Kidney tubule cell (primary cell): ENCODE measurements at places on chromosomes 11 and 22.

- no peak for DNase-seq
Measured at GRCh38 chr22:38201371-38201710, 453 bp upstream of the MAFF start.

DNA sequence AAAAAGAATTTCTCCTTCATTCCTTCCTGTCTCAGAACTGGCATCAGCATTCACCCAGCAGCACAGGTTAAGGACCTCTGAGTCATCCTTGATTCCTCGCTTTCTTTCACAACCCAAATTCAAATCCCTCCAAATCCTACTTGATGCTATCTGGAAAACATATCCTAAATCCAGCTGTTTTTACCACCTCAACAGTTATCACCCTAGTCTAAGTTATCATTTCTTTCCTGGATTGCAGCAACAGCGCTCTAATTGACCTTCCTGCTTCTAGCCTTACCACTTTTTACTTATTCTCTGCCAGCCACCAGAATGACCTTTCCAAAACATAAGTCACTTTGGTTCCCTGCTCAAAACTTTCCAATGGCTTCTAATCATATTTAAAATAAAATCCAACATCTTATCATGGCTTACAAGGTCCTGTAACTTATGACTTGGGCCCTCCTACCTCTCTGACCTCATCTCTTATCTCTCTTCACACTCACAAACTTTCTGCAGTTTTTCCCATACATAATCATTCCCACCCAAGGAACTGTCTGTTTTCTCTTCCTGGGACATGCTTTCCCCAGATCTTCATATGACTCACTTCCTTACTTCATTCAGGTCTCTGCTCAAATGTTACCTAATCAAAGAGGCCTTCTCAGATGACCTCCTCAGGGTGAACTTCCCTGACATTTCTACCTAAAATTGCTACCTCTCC lies 119.4 kb downstream of the TTC28 start:
- peak; percentile 59 for DNase-seq

- DNase-seq, result no peak
Measured at GRCh38 chr22:28670161-28670560, 9.5 kb downstream of the TTC28 start.

- peak; percentile 80 for DNase-seq
Measured at GRCh38 chr11:72562431-72562830, 111.8 kb downstream of the PDE2A start.

DNA sequence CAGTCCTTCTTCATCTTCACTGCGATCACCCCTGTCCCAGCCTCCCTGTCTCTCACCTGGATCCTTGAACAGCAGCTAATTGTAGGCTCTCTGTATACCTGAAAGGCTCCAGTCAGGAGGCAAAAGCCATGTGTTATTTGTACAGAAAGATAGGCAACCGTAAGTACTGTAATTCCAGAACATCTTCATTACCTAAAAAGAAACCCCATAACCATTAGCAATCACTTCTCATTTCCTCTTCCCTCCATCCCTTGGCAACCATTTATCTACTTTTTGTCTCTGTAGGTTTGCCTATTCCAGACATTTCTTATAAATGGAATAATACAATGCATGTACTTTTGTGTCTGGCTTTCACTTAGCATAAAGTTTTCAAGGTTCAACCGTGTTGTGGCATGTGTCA lies 17.8 kb downstream of the NAGA start:
- DNase-seq, result no peak

DNA sequence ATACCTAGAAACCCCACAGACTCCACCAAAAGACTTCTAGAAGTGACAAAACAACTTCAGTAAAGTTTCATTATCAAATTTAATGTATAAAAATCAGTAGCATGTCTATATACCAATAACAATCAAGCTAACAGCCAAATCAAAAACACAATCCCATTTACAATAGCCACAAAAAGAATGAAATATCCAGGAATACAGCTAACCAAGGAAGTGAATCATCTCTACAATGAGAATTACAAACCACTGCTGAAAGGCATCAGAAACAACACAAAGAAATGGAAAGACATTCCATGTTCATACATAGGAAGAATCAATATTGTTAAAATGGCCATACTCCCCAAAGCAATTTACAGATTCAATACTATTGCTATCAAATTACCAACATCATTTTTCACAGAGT lies 46.0 kb downstream of the PRCP start:
- no peak for DNase-seq

- peak; percentile 49 for DNase-seq
Measured at GRCh38 chr11:64809781-64810241, 540 bp downstream of the MEN1 start.

DNA sequence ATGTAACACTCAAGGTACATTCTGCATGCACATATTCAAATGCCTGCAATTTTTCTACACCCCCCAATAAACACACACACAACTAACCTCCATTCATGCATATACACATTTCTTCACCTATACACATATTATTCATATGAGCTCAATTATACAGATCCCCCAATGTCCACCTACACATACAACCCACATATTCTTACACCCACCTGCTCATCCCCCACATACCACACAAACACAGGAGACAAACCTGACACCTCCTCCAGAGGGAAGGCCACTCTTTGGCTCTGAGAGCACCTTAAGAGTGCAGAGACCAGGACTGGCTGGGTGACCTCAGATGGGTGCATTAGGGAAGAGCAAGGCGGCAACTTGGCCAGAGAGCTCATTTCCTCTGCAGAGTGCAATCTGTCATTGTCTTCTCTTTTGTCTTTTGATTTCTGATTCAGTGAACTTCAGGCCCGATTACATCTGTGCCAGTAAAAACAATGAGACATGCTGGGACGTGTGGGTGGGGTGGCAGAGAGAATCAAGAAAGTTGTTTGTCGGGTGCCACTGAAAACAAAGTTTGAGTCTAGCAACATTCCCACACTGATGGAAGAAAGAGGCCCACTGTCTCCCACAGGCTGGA lies 208.4 kb downstream of the NXPE2 start:
- DNase-seq, result no peak

DNA sequence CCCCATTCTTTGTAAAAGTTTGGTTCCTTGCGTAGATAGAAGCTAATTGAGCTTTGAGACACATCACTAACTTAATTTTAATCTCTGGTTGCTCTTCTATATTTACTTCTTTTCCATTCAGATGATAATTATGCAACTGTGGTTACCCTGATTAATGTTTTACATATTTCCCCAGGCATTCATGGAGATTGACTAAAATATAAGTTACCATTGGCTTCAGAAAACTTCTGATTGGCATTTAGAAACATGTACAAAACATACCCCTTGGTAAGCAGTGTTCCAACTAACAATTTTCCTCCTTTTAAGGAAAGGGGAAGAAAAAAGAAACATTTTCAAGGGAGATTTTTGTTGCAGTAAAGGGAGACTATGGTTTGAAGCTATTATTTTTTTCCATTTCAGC lies 43.9 kb downstream of the FAT3 start:
- peak; percentile 55 for DNase-seq

DNA sequence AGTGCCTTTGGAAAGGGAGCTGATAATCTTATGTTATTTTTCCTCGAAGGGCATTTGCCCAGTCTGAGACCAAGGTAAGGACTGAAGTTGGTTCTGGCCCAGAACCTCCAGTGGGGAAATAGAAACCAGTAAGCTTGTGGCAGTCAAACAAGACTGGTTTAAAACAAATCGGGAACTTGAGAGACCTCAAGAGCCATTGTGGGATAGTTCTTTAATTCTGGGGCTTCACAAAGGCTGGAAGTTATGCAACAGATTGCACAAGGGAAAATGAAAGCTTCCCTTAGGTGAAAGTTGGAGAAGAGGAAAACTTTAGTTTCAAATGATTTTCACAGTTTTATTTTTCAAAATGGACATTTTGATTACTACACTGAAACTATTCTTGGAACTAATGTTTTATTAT lies 33.5 kb upstream of the RAB38 start:
- DNase-seq, result no peak

DNA sequence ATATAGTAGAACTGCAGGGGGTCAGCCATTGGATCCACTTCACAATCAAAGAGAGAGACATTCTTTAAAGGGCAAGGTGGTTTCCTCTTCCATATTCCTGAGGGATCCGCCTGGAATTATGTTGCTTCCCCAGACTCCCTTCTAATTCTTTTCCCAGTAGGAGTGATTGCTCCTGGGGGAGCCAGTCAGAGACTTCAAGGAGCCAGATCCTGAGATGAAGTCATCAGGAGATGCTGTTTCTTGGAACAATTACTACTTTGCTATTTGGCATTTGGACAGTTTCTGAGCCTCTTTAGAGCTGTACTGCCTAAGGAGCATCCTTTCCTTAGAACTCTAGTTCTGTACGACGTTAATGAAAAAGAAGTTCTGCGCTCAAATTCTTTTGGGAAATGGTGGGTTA lies 1.9 kb upstream of the OR9Q2 start:
- no peak for DNase-seq

DNA sequence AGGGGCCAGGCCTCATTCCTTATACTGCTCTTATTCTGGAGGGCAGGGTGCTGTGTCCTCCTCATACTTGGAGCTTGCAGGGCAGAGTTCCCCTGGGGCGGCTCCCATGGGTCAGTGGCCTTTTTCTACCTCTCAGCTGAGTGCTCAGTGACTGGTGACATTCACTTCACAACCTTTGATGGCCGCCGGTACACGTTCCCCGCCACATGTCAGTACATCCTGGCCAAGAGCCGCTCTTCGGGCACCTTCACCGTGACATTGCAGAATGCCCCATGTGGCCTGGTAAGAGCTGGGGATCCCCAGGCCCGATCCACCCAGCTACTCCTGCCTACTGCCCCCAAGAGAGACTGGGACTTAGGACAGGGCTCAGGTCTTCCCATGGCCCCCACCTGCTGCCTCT lies 14.5 kb downstream of the OTOG start:
- no peak for DNase-seq

DNA sequence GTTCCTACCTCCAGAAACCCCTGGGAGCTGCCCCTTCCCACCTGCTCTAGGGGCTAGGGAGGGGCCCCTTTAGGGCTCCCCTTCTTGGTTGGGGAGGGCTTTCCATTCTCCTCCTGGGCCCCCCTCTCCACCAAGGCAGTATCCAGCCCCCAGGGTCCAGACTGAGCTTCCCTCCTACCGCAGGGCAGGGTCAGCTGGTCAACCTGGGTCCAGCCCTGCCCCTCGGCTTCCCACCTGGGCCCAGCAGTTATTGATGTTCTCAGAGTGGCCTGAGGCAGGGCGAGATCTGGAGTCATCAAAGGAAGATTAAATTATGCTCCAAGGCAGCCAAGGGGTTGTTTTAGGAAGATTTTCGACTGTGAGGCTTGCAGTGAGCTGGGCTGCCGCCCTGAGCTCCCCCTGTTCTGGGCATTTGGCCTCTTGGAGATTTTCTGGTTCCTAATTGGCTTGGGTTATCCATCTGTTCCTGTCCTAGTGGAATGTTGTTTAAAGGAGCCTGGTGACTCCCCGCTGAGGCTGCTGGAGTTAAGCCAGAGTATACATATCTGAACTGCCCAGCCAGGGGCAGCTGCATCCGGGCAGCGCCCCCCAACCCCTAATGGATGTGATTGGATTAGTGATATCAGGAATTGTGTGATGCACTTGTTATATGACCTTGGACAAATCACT lies 1.8 kb upstream of the SLC22A8 start:
- no peak for DNase-seq

DNA sequence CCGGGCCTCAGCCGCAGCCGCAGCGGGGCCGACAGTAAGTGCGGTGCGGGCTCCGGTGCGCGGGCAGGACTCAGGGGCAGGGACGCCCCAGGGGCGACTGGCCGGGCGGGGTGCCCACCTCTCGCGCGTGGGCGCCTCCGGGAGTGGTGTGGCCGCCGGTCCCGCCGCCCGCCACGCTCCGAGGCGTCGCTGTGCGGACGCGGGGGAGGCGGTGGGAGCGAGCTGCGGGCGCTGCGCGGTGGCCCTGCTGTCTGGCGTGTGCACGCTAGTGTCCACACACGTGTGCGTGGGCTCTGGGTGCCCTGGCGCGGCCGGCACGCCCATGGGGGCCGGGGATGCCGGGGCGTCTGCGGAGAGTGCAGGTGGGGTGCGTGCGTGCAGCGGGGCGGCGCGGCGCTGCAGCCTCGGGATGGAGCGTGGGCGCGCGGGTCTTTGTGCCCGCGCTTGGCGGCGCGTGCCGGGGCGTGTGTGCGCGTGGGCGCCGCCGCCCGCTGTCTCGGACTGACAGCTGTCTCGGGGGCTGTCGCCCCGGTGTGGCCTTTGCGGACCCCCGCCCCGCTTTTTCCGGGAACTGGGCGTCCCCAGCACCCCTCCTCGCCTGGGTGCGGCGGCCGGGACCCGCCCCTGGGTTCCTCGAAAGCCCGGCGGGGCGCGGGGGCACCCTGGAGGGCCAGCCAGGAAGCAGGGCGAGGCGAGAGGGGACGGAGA lies 804 bp downstream of the KCNK4 start:
- no peak for DNase-seq

DNA sequence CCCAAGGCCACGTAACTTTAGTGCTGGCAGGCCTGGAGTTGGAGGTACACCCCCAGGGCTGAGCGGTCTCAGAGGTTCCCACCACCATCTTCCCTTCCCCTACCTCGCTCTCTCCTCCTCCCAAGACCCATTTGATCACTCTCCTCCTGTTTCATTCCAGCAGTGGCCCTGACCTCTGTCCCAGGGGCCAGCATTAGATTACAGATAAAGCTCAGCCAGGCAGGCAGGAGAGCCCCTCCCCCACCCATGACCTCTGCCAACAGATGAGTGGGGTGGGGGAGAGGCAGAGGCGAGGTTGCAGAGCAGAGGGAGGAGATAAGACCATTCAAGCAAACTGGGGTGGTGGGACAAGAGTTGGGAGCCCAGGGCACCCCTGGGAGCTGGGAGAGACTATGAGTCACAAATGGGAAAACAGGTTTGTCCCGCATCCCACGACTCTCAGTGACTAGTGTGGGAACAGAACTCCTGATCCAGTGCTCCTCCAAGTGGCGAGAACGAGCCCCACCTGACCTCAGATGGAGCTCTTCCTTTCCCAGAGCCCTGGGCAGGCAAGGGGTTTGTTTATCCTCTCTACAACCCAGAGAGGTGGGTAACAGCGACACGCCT lies 367.9 kb downstream of the MN1 start:
- DNase-seq, result no peak

GRCh38 chr11:111909378-111909777 lies 2.2 kb downstream of the CRYAB start:
- no peak for DNase-seq

- peak; percentile 75 for DNase-seq
Measured at GRCh38 chr11:20397281-20397680, 9.8 kb downstream of the PRMT3 start.

- peak; percentile 30 for DNase-seq
Measured at GRCh38 chr22:50398831-50399648, 55.9 kb downstream of the PPP6R2 start.

GRCh38 chr11:35992548-35992947 lies 48.7 kb downstream of the LDLRAD3 start:
- DNase-seq, result no peak

DNA sequence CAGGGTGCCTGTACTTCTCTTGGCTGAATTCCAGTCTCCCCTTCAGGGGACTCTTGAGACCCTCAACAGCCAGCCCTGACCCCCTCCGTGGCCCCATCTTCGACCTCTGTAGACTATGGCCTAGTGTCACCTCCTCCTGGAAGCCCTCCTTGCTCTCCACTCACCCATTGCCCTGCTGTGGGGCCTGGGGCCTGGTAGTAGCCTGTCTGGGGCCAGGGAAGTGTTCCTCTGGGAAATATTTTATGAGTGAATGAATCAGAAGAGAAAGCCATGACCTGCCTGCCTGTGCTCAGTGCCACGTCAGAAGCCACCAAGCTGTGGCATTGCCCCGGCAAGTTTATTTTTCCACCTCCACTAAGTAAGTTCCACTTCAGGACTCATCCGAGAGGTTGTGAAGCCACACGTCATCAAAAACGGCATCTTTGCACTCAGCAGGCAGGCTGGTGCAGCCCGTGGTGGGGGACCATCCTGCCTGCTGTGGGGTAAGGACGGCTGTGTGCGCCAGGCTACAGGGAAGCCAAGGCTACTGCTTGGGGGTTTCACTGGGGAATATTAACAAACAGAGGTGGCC lies 59.6 kb upstream of the PPARA start:
- peak; percentile 82 for DNase-seq

GRCh38 chr11:72430741-72431570 lies 3.4 kb downstream of the CLPB start:
- peak; percentile 68 for DNase-seq
